ENCODE measurements at places on chromosomes 2 and 18.

GRCh38 chr2:157283468-157283867, 26.0 kb downstream of the GALNT5 start:
- no peak for DNase-seq

- DNase-seq = no peak
Observed at GRCh38 chr2:206160807-206161179, 1.1 kb downstream of the EEF1B2 start.

DNA sequence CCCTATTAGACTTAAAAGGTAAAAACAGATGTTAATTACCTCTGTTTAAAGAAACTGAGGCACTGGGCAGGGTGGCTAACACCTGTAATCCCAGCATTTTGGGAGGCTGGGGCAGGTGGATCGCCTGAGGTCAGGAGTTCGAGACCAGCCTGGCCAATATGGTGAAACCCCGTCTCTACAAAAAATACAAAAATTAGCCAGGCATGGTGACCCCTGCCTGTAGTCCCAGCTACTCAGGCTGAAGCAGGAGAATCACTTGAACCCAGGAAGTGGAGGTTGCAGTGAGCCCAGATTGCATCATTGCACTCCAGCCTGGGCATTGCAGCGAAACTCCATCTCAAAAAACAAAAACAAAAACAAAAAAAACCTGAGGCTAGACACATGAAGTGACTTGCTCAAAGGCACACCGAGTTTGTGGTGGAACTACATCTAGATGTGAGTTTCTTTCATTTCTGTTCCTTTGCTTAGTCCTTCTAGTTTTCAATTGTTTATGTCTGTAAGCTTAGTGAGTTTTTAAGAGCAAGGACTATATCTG, 40.7 kb downstream of the SLC4A1AP start:
- DNase-seq = no peak

GRCh38 chr18:51301376-51301775, 103.9 kb upstream of the MEX3C start:
- DNase-seq = no peak
